ENCODE measurements at places on chromosomes 3 and 15.

- no peak for DNase-seq
These were observed 129.1 kb upstream of the SMAD3 start for GRCh38 chr15:66936109-66936860.

DNA sequence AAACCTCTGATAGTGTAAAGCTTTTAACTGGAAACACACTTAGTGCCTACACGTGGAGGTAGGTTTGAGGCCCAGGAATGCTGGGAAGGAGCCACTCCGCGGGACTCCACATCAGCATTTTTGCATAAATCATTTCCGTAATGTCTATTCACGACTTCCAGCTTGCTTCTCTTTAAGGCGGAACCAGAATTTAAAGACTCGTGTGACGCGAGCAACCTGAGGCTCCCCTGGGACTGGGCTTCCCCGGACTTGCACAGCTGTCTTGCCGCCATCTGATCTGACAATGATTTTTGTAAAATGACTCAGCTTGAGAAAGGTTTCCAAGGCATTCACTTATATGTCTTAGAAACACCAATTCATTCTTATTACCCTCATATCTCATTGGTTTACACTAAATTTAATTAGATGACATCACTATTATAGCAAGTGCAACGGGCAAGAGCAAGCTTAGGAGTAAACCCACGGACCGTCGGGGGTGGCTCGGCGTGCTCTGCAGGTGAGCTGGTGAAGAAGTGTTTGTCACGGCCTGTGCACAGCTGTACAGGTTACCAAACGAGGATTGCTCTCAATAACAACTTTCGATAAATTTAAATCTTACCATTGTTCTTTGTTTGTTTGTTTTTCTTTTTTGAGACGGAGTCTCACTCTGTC is 95.2 kb downstream of the CHSY1 start:
- DNase-seq: no peak

- no peak for DNase-seq
These were observed 115.6 kb downstream of the EOMES start for GRCh38 chr3:27606537-27606936.

DNA sequence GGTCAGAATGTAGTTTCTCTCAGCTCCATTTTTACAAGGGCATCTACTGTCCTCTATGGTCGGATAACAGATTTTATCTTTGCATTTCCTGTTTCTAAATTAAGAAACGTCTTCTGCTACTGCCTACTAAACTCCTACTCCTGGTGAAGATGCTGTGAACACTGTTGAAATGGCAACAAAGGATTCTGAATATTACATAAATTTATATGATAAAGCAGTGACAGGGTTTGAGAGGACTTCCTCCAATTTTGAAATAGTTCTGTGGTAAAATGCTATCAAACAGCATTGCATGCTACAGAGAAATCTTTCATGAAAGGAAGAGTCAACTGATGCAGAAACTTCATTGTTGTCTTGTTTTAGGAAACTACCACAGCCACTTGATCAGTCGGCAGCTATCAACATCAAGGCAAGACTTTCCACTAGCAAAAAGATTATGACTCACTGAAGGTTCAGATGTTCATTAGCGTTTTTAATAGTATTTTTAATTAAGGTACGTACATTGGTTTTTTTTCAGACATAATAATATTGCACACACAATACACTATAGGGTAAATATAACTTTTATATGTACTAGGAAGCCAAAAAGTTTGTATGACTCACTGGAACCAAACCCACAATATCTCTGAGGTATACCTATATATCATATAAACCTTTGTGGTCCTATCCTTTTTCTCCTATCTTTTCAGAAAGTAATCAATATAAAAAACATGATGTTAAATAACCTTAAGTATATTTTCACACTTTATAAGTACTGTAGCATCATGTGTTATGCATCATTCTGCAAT is 156.1 kb downstream of the STAG1 start:
- no peak for DNase-seq

GRCh38 chr3:12828751-12829150 is 12.6 kb downstream of the RPL32 start:
- DNase-seq: no peak

- no peak for DNase-seq
These were observed 20.0 kb upstream of the PIAS1 start for GRCh38 chr15:68034081-68034480.

DNA sequence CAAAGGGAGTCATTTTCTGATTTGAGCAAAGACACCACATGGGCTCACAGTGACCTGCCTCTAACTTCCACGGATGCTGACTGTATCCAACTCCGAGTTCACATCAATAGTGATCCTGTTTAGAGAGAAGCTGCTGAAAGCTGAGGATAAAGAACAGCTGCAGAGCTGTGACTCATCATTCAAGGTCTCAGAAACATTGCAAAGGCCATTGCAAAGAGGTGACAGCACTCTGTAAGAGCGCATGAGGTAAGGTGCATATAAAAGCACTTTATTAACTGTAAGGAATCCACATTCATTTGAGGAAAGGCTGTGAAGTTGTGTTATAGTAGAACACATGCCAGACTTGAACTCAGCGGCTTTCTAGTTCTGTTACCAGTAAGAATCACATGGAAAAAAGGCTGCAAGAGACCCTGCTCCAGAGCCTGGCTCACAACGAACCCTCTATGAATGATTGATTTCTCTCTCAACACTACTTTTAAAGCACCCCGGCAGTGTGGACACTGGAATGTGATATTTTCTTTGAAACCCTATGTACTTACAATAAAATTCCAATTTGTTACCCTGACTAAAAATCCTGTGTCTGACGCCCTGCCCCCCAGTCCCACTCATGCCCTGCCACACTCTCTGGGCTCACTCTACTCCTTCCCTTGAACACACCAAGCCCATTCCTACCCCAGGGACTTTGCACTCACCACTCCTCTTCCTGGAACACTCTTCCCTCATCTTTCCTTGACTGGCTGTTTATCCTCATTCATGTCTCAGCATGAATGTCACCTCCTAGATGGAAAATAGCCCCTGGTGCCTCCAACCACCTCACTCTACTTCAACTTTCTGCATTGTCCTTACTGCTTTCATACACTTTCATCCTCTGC is 111.2 kb downstream of the LSM3 start:
- DNase-seq: no peak

GRCh38 chr3:37751016-37751415 is 110.7 kb upstream of the CTDSPL start:
- DNase-seq: no peak

- DNase-seq: no peak
These were observed 921 bp downstream of the MGLL start for GRCh38 chr3:127821394-127821793.
